ENCODE measurements at places on chromosomes 4 and X. TPM values are rescaled to one million over a fixed set of nuclear protein-coding genes. Genes with fewer than 3 reads are reported as not detected.

- H3K4me1 ChIP-seq = no peaks in the 10 kb centered on the region
- H3K36me3 ChIP-seq = no peaks in the 10 kb centered on the region
- H3K27me3 ChIP-seq = no peaks in the 10 kb centered on the region
- H3K4me3 ChIP-seq = no peak overlapping the region
- no peak for DNase-seq
- H3K27ac ChIP-seq = no peak overlapping the region
These were observed 1005.5 kb upstream of the GRID2 start for GRCh38 chr4:91298156-91298700.

DNA sequence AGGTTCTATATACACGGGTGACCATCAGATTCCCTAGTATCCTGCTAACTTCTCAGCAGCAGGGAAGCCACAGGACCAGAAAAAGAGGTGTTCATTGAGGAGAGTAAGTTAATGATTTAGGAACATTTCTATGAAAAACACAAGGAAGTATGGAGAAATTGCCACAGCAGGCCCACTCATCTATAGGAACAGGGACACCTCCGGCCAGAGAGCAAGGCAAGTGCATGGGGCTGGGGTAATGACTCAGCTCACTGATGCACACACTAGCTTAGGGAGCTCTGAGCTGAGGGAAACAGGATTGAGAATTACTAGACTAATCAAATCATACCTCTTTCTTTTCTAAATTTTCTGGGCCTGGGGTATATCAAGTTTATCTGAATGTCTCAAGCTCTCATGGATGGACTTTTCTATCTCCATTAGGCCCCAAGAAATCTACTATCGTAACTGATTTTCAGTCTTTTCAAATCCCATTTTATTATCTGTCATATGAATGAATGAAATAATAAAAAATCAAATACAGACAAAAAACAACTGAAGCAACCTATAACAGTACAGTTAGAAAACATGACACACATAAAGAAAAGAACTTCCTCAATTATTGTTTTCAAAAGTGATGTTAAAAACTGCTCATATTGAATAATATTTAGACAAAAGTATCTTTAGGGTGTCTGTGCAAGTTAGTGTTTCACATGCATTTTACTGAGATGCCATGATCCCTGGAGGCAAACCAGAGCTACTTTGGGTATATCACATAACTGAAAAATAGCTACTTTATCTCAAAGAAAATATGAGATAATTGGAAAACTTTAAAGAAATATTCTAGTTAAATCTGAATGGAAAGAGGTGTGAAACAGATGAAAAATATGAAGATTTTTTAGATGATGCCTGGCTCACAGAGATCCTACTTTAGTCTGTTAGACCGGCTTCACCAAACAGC is 89.8 kb downstream of the FBXO8 start:
- no peak for DNase-seq
- H3K36me3 ChIP-seq = no peaks in the 10 kb centered on the region
- no peaks in the 10 kb centered on the region for H3K4me1 ChIP-seq
- no peak overlapping the region for H3K4me3 ChIP-seq
- H3K27me3 ChIP-seq = no peaks in the 10 kb centered on the region

DNA sequence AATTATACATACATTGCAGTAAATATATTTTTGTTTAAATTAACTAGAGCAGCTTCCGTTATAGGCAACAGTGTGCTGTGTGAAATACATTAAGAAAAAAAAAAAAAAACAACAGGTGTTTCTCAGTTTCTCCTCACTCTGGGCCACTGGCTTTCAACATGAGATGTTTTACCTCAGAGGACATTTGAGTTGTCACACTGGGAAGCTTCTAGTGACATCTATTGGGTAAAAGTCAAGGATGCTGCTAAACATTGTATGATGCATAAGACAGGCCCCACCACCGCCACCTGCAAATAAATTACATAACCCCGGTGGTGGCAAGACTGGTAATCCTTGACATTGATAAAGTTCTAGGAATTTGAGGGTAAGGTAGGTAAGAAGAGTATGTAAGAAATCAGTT is 1512.2 kb downstream of the C4orf33 start:
- H3K4me1 ChIP-seq = no peaks in the 10 kb centered on the region
- DNase-seq = no peak
- no peak overlapping the region for H3K27ac ChIP-seq
- no peak overlapping the region for H3K4me3 ChIP-seq
- no peaks in the 10 kb centered on the region for H3K36me3 ChIP-seq

DNA sequence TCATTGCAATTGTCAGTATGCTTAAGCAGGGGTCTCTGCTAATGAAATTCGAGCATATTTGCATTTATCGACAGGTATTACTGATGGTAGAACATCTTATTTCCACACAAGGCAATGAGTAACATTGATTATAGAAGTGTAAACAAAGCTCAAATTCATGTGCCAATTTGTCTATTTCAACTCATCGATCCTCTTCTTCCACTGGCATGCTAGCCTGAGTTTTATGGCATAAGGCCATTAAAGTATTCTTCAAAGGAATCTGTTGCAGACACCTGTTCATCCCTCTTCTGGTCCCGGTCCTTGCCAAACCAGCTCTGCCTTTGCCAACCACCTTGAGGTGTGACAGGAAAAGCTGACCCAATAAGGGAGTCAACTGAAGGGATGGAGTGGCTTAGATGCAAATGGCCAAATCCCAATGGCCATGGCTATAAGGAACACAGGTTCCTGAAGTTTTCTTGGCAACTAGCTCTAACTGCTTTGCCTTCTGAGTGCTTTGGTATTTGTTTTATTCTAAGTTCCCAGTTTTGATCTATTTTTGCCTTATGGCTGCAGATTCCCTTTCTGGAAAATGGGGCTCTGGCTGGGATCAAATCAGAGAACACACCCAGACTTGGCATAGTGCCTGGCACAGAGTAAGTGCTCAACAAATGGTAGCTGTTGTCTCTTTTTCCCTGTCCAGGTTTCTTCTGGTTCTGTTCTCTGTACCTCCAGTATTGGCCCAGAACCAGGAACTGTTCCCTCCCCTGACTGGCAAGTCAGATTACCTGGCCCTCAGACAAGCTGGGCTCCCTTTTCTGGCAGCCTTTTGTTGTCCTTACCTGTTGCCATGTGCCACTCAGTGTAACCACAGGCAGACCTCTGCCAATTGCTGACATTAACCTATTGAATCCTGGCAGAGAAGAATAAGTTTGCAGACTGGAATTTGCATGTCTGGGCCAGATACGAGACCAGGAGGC is 63.1 kb downstream of the RTL9 start:
- H3K4me1 ChIP-seq = no peaks in the 10 kb centered on the region
- H3K36me3 ChIP-seq = no peaks in the 10 kb centered on the region
- H3K4me3 ChIP-seq = no peak overlapping the region
- no peaks in the 10 kb centered on the region for H3K27me3 ChIP-seq

DNA sequence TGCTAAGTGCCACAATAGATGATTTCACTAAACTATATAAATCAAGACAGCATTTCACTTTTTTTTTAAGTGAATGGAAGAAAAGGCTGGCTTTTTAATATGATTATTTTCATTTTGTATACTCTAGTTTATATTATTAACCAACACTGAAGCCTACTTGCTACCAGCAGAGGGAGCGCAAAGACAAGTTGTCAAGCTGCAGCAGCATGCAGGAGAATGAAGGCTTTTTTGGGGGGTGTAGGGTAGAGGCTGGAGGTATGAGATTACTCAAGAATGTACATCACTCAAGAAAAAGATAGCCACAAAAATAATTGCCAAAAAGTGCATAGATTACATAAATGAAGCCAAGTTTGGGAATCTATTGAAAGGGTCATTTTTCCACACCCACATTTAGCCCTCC is 519.5 kb downstream of the FGF13 start:
- H3K27me3 ChIP-seq = no peaks in the 10 kb centered on the region
- no peak overlapping the region for H3K27ac ChIP-seq
- H3K36me3 ChIP-seq = no peaks in the 10 kb centered on the region
- H3K4me3 ChIP-seq = no peak overlapping the region
- DNase-seq = no peak
- H3K4me1 ChIP-seq = no peaks in the 10 kb centered on the region

- H3K27ac ChIP-seq = no peak overlapping the region
- H3K4me3 ChIP-seq = peak overlapping the region; percentile 35
- peak; percentile 92 for DNase-seq
- peaks cover 20% of the 10 kb centered on the region for H3K4me1 ChIP-seq
These were observed 63.9 kb downstream of the TRAPPC11 start for GRCh38 chr4:183722731-183723560.

DNA sequence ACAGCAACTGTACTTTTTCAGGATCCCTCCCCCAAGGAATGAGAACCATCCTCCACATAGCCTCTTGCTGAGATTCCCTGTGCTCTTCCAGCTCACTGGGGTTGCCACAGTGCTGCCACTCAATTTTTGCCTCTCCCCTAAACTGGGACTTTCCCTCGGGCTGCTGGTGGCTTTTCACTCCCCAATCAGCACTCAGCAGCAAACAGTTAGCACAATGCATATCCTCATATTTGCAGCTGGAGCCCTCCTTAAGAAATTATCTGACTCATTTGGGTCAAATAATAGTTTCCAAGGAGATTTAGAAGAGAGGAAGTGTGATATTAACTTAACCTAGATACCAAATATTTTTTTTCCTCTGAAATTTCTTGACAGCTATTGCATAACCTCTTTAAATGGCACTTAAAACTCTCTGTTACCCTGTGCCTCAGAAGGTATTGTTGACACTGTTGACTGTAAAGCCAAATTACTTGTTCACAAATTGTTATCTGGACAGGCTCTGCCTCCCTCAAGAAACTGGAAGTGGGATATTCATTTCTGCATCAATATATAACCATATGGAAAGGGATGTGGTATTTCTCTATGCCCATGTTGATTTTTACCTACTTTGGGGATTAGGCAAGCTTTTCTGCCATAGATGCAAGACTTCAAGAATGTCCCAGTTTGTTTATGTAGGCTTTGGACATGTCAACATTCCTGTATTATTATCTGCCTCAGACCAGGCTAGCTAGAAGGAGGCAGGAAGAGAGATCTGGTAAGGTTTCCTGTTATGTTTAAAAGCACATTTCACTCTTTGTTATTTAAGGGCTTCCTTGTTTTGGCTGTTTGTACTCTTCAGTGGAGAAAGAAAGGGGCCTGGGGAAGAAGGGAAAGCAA is 58.0 kb downstream of the SEPTIN11 start:
- H3K4me3 ChIP-seq = no peak overlapping the region
- no peaks in the 10 kb centered on the region for H3K27me3 ChIP-seq
- peaks cover 31% of the 10 kb centered on the region for H3K4me1 ChIP-seq

DRD5 gene
- not detected for total RNA-seq

DNA sequence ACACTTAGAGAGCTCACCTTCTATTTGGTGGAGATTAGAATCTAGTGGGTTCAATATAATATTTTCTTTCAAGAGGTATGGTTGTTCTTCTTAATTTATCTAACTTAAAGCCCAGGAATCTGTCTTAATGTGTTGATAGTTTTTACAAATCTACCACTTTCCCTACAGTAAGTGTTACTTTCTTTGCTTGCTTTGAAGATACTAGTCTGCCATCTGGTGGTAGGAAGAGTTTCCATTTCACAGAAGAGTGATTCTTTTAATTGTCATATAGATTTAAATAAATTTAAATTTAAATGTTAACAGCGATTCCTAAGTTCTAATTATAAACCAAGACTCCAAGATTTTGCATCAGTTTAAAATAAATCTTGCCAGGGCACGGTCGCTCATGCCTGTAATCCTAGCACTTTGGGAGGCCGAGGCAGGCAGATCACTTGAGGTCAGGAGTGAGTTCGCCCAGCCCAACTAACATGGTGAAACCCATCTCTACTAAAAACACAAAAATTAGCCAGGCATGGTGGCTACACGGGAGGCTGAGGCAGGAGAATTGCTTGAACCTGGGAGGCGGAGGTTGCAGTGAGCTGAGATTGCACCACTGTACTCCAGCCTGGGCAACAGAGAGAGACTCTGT is 43.5 kb downstream of the NUDT9 start:
- no peak overlapping the region for H3K4me3 ChIP-seq
- H3K4me1 ChIP-seq = no peaks in the 10 kb centered on the region
- no peaks in the 10 kb centered on the region for H3K36me3 ChIP-seq
- no peaks in the 10 kb centered on the region for H3K27me3 ChIP-seq

RS1 gene
- total RNA-seq = not detected

IL15 gene
- total RNA-seq = 21.7 TPM

DNA sequence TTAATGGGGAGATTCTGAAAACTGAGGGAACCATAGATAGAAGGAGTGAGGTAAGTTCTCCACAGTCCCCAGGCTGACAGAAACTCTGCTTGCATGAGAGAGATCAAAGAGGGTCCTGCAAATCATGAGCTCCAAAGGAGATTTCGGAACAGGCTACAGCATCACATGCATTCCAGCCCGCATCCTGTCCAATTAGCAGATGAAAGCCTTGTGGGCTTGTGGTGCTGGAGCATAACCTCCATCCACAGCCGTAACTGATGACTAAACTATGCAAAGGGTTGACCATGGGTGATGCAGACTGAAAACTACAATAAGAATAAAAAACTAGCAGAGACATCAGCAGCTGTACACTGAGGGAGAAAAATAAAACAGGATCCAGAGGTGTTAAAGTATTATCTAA is 654.5 kb downstream of the TLL1 start:
- H3K4me1 ChIP-seq = no peaks in the 10 kb centered on the region
- no peak overlapping the region for H3K4me3 ChIP-seq
- H3K27me3 ChIP-seq = no peaks in the 10 kb centered on the region
- H3K27ac ChIP-seq = no peak overlapping the region
- H3K36me3 ChIP-seq = no peaks in the 10 kb centered on the region

DNA sequence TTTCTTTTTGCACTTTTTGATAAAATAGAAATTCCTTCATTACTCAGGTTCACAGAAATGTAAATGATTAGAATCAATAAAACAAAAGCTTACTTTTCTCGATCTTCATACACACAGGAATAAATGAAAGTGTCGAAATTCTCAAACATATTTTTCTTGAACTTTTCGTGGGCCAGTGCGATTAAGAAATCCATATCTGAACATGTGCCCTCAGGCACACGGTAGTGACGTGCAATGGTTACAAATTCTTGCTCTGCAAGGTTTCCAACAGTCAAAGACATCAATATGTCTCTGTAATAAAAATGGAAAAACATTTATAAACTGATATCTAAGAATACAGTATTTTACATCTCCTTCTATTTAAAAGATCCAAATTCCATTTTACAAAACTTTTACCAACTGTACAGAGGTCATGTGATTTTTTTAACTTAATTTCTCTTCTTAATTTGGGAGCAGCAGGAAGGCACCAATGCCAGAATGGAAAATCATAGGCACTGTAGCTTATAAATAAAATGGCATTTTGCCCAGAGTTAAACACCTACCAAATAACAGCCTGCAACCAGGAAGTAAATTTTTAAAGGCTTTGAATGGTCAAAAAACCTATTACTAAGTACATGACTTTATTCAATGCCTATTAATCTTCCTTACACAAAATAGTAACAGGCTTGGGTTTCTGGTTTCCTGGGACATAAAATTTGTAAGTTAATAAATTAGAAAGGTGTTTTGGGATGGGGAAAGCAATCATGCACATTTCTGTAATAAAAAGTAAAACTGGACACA is 165.0 kb downstream of the EFHC2 start:
- no peaks in the 10 kb centered on the region for H3K27me3 ChIP-seq
- no peak overlapping the region for H3K27ac ChIP-seq
- no peaks in the 10 kb centered on the region for H3K36me3 ChIP-seq
- H3K4me1 ChIP-seq = no peaks in the 10 kb centered on the region

- peaks cover 11% of the 10 kb centered on the region for H3K4me1 ChIP-seq
- no peak overlapping the region for H3K27ac ChIP-seq
- H3K27me3 ChIP-seq = no peaks in the 10 kb centered on the region
- no peak overlapping the region for H3K4me3 ChIP-seq
- DNase-seq = no peak
These were observed 82.9 kb upstream of the RBPJ start for GRCh38 chr4:26237916-26238315.

ALAS2 gene
- total RNA-seq = 132 TPM

GRCh38 chrX:101417981-101418841 is 10.2 kb downstream of the HNRNPH2 start:
- peaks cover 43% of the 10 kb centered on the region for H3K4me1 ChIP-seq
- H3K27ac ChIP-seq = peak overlapping the region; percentile 90
- no peaks in the 10 kb centered on the region for H3K36me3 ChIP-seq
- peak; percentile 92 for DNase-seq

CLDN34 gene
- not detected for total RNA-seq
